ENCODE measurements at places on chromosomes 5 and 9.

GRCh38 chr5:149470942-149471341, 80.3 kb downstream of the CSNK1A1 start:
- no peak for DNase-seq

- DNase-seq: no peak
Measured at GRCh38 chr9:136902259-136902821, 16.0 kb downstream of the TRAF2 start.

- DNase-seq: peak; percentile 45
Measured at GRCh38 chr5:163366757-163367156, 70.6 kb upstream of the CCNG1 start.

DNA sequence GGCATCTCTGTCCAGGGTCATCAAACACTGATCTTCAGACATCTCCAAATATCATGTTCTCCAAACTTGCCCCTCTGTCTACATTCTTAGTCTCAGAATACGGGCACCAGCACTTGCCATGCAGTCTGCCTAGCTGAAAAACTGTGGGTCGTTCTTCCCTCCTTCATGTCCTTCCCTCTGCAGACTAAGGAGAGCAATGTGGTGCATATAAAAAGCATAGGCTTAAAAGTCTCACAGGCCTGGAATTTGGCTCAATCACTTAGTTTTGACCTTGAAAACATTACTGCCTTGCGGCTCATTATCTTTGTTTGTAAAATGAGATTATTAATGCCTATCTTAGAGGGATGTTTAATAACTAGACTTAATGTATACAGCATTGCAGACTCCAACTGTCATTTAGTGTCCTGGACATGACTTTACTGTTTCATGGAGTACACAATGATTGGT, 362.8 kb downstream of the NPR3 start:
- no peak for DNase-seq

DNA sequence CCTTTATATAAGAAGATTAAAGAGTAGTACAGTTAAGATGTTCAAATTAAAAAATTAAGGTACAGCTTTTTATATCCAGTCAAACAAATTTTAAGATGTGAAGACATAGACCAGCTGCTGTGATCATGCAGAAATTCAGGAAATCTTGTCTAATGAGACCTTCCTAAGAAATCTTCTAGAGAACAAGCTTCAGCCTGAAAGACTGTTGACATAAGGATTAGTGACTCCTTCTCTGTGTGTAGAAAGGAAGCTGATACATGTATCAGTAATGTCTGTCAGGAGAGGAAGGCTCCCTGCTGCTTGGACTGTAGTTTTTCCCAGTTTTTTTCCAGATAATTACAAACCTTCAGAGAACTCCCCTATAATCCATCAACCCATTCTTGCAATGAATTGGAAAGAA, 75.8 kb upstream of the PCSK5 start:
- no peak for DNase-seq

DNA sequence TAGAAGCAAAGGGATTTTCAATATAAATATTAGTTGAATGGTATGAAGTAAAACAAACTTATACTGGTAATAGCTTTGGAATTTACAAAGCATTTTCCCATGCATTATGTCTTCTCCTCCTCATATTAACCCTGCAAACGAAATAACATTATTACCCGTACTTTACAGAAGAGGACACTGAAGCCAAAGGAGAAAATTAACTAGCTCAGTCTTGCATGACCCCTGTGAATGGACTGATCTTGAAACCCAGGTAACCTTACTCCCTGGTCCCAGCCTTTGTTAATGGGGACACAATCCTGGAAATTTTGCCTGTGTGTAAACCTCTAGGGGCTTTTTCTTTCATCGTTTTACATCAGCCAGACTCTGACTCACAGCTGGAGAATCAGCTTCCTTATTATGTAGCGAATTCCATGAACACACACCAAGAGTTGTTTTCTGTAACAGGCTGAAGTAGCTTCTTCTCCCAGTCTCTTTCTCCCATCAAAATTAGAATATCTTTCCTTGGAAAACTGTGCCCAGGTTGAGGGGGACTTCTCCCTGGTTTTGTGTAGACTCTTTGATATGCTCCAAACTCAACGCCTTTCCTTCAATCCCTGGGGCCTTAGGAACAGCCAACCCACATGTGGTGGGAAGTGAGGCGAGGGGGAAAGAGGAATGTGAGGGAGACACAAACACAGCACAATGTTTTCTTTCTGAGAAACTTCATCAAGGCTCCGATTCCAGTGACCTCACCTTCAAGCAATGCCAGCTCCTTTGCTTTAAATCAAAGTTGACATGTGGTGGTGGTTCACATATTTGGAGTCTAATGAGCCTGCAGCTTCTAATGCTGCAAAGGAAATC, 480.9 kb upstream of the PAPPA start:
- DNase-seq: no peak

DNA sequence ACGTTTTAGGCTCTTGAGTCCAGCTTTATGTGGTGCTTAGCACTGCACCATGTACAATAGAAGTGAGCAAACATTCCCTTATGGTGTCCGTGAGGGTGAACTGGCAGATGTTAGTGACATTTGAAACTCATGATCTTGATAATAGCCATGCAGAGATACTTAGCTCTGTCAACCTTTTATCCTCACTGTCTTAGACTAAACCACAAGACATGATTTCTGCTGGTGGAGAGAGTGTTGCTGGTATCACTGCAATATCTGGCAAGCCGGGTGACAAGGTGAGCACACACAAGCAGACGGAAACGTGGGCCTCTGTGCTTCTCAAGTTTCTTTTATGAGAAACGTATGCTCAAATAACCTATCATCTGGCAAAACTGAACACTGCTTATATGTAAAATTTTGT, 68.4 kb downstream of the CAST start:
- no peak for DNase-seq

DNA sequence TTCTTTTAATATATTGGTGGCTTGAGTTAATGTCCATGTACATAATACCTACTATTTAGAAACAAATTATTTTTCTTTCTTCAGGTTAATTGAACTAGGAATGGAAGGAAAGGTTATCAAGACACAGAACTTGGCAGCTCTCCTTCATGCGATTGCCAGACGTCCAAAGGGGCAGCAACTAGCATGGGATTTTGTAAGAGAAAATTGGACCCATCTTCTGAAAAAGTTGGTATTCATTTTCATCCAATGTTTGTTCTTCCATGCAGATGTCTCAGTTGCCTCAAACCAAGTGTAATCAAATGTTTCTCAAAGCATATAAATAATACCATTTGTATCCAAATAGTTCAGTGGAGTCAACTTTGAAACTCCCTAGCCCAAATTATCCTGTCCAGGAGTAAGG, 22.6 kb upstream of the LNPEP start:
- DNase-seq: no peak

DNA sequence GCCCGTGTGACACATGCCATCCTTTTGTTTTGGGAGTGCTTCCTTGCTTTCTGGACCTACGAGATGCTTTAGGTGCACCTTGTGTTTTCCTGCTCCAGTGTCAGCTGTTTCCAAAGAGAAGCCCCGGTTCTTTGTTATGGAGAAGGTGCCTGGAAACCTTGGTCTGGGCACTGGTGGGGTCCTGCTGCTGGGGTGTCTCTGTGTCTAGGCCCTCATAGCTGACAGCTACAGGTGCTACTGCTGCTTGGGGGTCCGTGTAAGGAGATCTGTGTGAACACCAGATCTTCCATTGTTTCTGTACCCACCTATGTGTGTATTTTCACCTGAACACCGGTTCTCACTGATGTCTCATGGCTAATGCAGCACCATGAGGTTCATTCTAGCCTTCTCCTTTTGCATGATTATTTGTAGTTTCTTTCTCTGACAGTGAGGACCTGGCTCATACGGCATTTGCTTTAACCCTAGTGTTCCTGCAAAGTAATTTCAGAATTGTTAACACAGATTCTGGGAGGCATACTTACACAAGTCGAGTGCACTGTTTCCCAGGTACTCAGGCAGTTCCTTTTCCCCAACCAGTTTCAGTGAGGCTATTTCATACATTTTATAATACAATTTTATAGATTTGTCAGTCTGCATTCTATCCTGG, 13.2 kb upstream of the FAM120AOS start:
- DNase-seq: no peak

GRCh38 chr5:570886-571285, 41.3 kb upstream of the CEP72 start:
- DNase-seq: no peak

DNA sequence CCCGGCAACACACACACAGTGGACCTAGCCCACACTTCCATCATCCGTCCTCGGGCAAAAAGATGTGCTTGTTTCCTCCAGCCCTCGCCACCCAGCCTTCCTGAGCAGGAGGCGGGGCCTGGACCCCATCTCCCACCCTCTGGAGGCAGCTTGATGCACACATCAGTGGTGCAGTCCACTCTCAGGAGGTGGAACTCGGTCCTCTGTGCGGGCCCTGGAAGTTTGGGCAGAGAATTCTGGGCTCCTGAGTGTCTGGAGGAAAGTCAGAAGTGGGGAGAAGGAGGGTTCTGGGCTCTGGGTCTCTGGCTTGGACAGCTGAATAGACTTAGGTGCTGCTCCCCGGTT, 54.0 kb upstream of the NEURL1B start:
- no peak for DNase-seq

Data from CMK (cell line).